ENCODE measurements at places on chromosomes 3 and 15. TPM values are rescaled to one million over a fixed set of nuclear protein-coding genes. Genes with fewer than 3 reads are reported as not detected.

The SPTBN5 gene
- 4.2 TPM for polyA plus RNA-seq

The LIPC gene
- polyA plus RNA-seq = 0.34 TPM

The TMC3 gene
- 0.11 TPM for polyA plus RNA-seq

The AADACL2 gene
- not detected for polyA plus RNA-seq

The C3orf52 gene
- 3.8 TPM for polyA plus RNA-seq

The RETNLB gene
- not detected for polyA plus RNA-seq

The MORC1 gene
- not detected for polyA plus RNA-seq

The EPHA3 gene
- polyA plus RNA-seq = 25.5 TPM

The SOX14 gene
- polyA plus RNA-seq = not detected

The ANKRD34C gene
- polyA plus RNA-seq = not detected

The NR2F2 gene
- 63.8 TPM for polyA plus RNA-seq

The KY gene
- polyA plus RNA-seq = 59.0 TPM

GRCh38 chr3:88057630-88058305, 1.0 kb downstream of the CGGBP1 start:
- DNase-seq = peak; percentile 59

- no peak for DNase-seq
Measured at GRCh38 chr3:99648101-99648500, 9.7 kb downstream of the COL8A1 start.

DNA sequence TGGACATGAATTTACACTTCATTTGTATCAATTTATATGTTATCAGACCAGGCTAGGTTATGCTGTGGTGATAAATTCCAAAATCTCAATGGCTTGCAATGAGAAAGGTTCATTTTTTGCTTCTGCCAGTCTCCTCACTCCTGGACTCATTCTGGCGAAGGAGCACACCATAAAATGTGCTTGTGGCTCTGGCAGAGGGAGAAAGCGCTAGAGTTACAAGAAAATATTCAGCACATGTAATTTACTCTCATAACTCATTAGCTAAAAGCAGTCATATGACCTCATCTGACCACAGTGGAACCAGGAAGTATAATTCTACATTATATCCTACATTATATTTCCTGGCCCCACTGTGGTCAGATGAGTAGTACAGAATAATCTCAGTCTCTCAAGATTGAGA, 193.8 kb downstream of the BCHE start:
- no peak for DNase-seq

GRCh38 chr3:185188816-185189215, 36.0 kb upstream of the C3orf70 start:
- DNase-seq = no peak

DNA sequence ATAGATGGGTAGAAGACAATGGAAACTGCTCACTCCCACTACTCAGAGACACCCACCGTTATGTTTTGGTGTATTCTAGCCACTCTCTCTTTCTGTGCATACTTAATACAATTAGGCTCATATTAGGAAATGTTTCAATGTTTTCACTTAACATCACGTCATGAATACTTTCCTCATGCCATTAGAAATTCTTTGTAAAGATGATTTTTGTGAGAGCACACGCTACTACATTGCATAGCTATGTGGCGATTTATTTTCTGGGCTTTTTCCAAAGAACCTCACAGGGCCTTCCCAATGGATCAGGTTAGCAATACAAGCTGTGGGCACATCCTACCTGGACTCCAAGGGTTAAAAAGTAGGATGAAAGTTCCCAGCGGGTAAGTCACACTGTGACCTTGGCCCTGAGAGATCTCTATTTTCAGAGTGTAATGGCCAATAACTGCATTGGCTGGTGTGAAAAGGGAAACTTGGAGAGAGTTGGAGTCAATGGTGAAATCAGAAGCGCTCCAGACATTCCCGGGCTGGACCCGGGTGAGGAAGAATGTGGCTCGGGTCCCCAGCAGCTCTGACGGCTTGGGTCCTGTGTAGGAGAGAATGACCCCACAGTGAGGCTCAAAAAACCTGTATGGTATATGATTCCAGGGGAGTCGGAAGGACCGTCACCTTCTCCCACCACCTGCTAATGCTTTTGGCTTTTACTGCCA, 25.8 kb upstream of the TGM5 start:
- no peak for DNase-seq

DNA sequence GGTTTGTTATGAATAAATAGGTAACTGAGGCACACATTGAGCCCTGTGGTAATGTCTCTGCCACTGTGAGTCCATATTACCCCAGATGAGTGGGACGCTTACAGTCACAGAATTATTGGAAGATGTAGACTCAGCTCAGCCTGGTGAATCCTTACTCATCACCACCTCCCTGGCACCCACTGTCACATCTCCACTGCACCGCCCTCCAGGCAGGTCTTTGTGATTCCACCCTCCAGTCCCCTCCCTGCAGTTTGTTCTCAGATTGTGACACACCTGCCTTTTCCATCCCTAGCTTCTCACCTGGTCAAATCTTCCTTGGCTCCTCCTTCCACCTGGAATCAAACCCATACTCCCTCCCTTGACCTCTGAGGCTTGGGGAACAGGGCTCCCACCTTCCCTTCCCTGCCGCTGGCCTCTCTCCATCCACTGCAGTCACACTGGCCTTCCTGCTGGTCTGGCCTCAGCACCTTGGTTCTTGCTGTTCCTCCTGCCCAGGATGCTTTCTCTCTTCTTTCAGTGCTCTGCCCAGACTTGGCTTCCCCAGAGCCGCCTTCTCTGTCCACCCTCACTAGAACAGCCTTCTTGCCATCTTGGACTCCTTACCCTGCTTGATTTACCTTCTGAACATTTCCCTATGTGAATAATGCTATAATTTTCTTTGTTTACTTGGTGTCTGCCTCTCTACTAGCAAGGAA, 9.4 kb downstream of the SLC6A20 start:
- no peak for DNase-seq

- no peak for DNase-seq
Measured at GRCh38 chr3:76965122-76965725, 74.7 kb upstream of the ROBO2 start.

- DNase-seq = no peak
Measured at GRCh38 chr3:131236421-131236820, 145.2 kb upstream of the NUDT16 start.

- DNase-seq = no peak
Measured at GRCh38 chr3:182435860-182436259, 357.4 kb upstream of the ATP11B start.

DNA sequence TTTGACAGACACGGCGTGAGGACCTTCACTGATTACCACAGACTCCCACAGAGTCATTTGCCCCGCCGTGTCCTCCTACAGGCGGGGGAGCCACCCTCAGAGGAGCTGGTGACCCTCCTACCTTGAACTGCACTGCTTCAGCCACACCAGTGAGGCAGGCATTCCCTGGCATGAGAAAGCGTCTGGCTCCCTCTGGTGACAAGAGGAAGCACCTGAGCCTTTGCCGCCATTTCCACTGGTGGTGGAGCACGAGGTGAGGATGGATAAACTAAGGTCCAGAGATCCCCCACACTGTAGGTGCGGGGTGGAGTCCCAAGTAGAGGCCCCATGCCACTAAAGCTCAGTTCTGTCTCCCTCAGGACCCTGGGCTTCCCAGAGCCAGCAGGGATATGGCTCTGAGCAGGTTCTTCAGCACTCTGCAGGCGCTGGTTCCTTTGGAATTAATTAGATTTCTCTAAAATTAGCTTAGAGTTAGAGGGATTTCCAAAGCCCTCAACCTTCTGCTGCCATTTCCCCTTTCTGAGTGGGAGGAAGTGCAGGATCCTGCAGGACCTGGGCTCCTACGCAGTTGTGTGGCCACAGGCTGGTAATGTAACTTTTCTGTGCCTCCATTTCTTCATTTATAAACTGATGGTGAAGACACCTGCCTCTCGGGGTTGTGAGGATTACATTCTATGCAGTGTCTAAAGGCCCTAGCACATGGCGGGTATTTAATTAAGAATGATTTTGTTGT, 224.0 kb downstream of the SLCO3A1 start:
- peak; percentile 53 for DNase-seq

- DNase-seq = peak; percentile 46
Measured at GRCh38 chr15:77870195-77871065, 207.1 kb downstream of the TBC1D2B start.

- DNase-seq = no peak
Measured at GRCh38 chr3:50444213-50444612, 59.2 kb downstream of the CACNA2D2 start.

DNA sequence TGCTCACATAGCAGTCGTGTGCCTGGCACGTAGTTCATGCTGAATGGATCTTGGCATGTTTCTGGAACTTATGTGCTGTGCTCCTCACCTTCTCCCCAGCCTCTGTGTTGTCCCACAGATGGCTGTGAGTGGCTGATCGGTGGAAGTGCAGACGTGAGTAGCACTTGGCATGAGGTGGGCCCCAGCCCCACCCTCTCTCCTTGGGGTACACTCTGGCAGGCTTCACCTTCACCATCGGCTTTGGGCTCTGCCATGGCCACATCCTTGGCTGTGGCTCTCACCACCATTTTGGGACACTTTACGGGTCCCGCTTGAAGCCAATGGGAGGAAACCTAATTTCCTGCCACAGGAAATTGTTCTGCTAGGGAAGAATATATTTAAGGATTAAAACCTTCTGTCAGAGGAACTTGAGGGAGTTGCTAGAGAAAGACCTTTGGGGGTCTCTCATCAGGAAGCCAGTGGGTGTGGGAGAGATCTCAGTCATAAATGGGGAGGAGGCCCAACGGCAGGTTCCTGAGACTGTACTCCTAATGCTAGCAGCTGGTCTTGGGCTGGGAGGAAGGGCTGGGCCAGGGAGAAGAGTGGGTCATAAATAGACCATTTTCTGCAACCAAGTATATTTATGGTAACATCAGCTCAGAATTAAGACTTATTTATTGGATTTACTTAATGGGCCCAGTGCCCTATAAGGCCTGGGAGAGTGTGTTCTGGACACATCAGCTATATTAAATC, 92.3 kb downstream of the SMAD3 start:
- no peak for DNase-seq

GRCh38 chr3:62187022-62187431, 186.3 kb downstream of the FEZF2 start:
- peak; percentile 15 for DNase-seq

- no peak for DNase-seq
Measured at GRCh38 chr3:184645336-184645735, 66.5 kb downstream of the MAGEF1 start.

- DNase-seq = no peak
Measured at GRCh38 chr15:62883938-62884479, 158.5 kb upstream of the TPM1 start.

- no peak for DNase-seq
Measured at GRCh38 chr3:153144071-153144470, 18.0 kb upstream of the RAP2B start.

- DNase-seq = peak; percentile 90
Measured at GRCh38 chr3:113261063-113261625, 49.8 kb downstream of the BOC start.

- no peak for DNase-seq
Measured at GRCh38 chr15:34275154-34275553, 50.3 kb downstream of the EMC4 start.

GRCh38 chr3:150216041-150216811, 191.9 kb upstream of the TSC22D2 start:
- DNase-seq = peak; percentile 33

GRCh38 chr3:78178209-78178608, 1138.3 kb downstream of the ROBO2 start:
- no peak for DNase-seq

DNA sequence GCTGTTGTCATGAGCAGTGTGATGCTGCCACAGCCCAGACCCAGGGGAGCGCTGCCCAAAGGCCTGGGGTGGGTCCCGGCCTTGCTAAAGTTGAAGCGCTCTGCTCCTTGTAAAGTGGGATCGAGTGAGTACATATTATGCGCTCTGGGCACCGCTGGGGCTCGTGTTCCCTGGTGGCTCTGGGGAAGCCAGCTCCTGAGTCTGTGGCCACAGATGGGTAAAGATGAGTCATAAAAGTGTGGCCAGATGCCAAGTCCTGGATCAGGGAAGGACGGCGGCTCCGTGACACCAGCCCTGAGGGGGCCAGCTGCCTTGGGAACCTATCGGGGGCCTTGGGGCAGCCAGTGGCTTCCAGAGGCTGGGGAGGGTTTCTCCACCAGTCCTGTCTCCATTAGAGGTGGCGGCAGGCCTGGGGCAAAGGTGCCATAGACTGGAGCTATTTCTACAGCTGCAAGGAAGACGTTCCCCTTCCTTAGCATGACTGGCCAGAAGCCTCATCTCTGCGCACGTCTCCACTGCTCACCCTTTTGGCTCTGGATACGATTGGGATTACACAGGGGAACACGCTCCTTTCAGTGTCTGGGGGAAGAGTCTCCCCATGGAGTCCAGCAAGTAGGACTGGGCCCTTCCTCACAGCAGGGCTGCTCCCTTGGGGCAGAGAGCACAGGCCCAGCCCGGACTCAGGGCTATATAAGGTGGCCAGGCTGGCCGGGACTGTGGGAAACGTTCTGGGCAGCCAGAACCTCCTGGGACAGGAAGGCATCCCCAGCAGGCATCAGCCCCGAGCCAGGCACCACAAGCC, 1.2 kb upstream of the ITIH4 start:
- peak; percentile 31 for DNase-seq

- no peak for DNase-seq
Measured at GRCh38 chr3:126057936-126058335, 26.0 kb downstream of the SLC41A3 start.

DNA sequence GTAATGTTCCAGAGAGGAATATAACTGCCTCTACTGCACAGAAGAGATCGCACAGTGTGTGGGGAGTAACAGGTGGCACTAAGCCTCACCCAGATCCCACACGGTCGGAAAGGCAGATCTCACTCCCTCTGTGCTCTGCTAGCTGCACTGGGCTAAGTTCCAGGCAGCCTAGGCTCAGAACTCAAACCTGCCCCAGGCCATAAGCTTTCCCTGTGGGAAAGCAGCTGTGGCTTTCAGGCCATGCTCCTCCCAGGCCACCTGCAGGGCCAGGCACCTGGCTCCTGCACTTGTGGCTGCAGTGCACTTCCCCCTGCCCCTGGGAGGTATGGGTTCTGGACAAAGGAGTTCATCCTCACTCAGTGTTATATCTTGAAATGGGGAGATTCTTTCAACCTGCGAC, 27.5 kb downstream of the PCCB start:
- DNase-seq = no peak
